Activated naive CD4-positive, alpha-beta T cell treated with anti-CD3 and anti-CD28 coated beads, Interleukin-2, amount 50 U/mL, for 72 hours (primary cell): ENCODE measurements at places on chromosomes 13 and 19. TPM values are rescaled to one million over a fixed set of nuclear protein-coding genes. Genes with fewer than 3 reads are reported as not detected.

- DNase-seq = no peak
Observed at GRCh38 chr19:29841559-29842367, 30.0 kb downstream of the CCNE1 start.

DNA sequence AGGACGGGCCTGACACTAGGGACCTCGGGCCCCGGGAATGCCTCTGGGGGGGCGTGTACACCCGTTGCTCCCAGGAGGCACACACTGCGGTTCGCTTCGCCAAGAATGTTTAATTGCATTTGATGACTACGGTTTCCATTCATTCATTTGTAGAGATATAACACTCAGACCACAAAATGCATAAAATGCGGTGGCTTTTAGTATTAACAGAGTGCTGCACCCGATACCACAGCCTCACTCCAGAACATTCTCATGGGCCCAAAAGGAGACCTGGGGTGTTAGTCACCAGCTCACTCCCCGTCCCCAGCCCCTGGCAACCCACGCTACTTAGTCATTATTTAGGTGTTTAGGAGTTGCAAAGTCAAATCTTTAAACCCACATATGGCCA is 21.8 kb downstream of the HCN2 start:
- DNase-seq = peak; percentile 80

GRCh38 chr13:110107568-110108347 is 199.2 kb downstream of the COL4A1 start:
- no peak for DNase-seq

DNA sequence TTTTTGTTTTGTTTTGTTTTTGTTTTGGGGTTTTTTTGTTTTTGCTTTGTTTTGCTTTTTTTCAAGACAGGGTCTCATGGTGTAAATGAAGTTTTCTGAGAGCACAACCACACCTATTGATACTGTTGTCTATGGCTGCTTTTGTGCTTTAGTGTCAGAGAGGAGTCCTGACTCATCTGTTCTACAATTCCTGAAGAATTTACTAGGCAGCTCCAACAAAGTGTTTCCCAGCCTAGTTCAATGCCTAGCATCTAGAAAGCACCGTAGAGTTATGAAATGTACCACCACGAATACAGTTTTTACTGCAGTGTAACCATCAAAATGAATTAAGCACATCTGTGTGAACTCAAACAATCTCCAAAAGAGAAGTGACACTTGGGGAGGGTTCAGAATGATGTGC is 21.2 kb downstream of the SAFB start:
- DNase-seq = no peak

- DNase-seq = no peak
Observed at GRCh38 chr13:48662226-48662625, 8.5 kb downstream of the CYSLTR2 start.

- DNase-seq = no peak
Observed at GRCh38 chr19:38234615-38235014, 10.6 kb upstream of the DPF1 start.

GRCh38 chr19:1248786-1249297 is 459 bp downstream of the MIDN start:
- DNase-seq = peak; percentile 90

The FCER2 gene
- total RNA-seq = 0.56 TPM

The IL4I1 gene
- total RNA-seq = 6.3 TPM
